ENCODE measurements at places on chromosomes 5 and 9. TPM values are rescaled to one million over a fixed set of nuclear protein-coding genes. Genes with fewer than 3 reads are reported as not detected.

NDUFA8 gene
- 17.3 TPM for total RNA-seq

SOHLH1 gene
- not detected for total RNA-seq

LHX3 gene
- total RNA-seq, result not detected

CDH9 gene
- not detected for total RNA-seq

ADAMTS13 gene
- 13.2 TPM for total RNA-seq

GFRA3 gene
- total RNA-seq, result not detected

MEIKIN gene
- not detected for total RNA-seq

MAMDC2 gene
- 15.7 TPM for total RNA-seq

C9orf40 gene
- 9.5 TPM for total RNA-seq

PITX1 gene
- 0.88 TPM for total RNA-seq

FBN2 gene
- 0.76 TPM for total RNA-seq

SHISAL2B gene
- total RNA-seq, result not detected

FIBCD1 gene
- not detected for total RNA-seq

CCNH gene
- 131 TPM for total RNA-seq

STPG3 gene
- total RNA-seq, result not detected

PDE6A gene
- not detected for total RNA-seq

DNA sequence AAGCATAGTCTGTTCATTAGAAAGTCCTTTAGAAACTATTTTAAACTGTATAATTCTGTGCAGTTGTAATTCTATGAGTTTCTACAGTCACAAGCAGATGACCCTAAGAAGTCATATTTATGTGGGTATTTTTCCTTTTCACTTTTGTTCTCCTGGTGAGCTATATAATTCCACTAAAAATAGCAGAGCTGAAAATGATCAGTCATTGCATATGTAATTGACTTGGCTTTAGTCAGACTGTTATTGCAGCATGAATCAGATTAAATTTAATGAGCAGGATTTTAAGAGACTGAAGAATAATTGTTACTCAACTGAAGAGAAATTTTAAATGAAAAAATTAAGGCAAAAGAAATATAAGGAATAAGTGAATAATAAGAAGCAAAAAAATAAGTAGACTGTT, 108.5 kb downstream of the MTREX start:
- no peak for DNase-seq

- DNase-seq, result no peak
These were observed 200.0 kb upstream of the GDNF start for GRCh38 chr5:38039826-38040225.

GRCh38 chr5:110115503-110115902, 425.8 kb downstream of the MAN2A1 start:
- DNase-seq, result no peak

DNA sequence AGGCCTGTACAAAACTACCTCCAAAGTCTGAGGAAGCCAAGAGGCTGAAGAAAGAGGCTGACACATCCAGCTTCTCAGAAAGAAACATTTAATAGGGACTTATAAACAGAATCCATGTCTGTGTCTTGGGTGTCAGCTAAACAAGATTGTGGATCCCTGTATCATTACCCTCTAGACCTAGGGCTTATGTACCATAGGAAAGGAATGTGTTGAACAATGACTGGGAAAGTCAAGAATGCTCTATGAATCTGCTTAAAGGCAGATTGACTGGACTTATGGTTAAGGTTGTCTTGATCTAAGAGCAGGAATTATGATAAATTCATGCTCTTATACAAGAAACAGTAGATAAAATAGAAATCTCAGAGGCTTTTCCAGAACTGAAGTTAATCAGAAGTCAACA, 335.7 kb upstream of the RPS23 start:
- no peak for DNase-seq

GRCh38 chr5:162487528-162488525, 420.3 kb downstream of the GABRG2 start:
- no peak for DNase-seq

GRCh38 chr9:33472881-33473615, 676 bp downstream of the NOL6 start:
- DNase-seq, result peak; percentile 41

GRCh38 chr9:86741311-86742208, 205.7 kb downstream of the GAS1 start:
- no peak for DNase-seq

DNA sequence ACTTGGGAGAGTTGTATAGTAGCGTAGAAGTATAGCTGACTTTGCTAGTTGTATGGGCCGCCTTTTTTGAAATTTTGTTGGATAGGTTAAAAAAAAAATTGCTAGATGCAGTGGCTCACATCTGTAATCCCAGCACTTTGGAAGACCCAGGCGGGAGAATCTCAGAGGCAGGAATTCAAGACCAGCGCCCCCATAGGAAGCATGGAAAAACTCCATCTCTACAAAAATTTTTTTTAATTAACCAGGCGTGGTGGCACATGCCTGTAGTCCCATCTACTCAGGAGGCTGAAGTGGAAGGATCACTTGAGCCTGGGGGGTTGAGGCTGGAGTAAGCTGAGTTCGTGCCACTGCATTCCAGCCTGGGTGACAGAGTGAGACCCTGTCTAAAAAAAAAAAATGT, 59.2 kb downstream of the SMC5 start:
- no peak for DNase-seq

DNA sequence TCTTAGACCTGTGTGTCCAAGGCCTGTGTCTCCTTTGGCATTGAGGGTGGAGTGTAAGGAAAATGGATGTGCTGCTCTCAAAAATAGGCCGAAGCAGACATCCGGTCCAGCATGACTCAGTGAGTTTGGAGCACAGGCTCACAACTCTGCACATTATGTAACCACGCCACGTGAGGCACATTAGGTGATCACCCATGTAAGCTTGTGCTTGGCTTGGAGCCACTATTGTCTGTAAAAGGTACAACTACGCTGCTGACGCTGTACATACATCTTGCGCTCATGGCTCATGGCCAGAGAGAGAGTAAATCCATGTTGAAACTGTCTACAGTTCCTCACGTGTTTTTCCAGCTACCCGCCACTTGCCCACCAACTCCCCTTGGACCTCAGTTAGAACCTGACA, 177.5 kb downstream of the PDE4D start:
- no peak for DNase-seq

DNA sequence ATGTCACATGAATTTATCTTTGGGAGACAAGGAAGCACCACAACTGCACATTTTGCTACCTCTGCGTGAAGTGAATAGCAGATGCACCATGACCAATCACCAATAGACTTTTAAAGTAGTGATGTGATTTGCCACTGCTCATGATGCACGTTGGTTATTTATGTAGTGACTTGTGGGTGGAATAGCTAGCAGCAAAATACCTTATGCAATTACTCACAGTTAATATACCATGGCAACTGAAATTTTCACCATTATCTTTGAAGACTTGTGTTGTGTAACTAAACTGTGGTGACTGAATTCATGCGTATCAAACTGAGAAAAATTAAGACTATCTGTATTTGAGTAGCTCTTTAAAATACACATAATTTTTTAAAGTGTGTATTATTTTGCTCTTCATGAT, 46.2 kb upstream of the TUSC1 start:
- DNase-seq, result no peak

DNA sequence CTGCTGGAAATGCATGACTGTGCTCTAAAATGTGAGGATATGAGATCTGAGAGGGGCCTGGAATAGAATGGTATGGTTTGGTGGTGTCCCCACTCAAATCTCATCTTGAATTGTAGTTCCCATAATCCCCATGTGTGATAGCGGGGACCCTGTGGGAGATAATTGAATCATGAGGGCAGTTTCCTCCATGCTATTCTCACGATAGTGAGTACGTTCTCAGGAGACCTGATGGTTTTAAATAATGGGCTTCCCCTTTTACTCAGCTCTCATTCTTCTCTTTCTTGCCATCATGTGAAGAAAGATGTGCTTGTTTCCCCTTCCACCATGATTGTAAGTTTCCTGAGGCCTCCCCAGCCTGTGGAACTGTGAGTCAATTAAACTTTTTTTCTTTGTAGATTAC, 133.6 kb upstream of the ADAMTS16 start:
- no peak for DNase-seq

- no peak for DNase-seq
These were observed 637.1 kb upstream of the CCNG1 start for GRCh38 chr5:162800301-162800700.

DNA sequence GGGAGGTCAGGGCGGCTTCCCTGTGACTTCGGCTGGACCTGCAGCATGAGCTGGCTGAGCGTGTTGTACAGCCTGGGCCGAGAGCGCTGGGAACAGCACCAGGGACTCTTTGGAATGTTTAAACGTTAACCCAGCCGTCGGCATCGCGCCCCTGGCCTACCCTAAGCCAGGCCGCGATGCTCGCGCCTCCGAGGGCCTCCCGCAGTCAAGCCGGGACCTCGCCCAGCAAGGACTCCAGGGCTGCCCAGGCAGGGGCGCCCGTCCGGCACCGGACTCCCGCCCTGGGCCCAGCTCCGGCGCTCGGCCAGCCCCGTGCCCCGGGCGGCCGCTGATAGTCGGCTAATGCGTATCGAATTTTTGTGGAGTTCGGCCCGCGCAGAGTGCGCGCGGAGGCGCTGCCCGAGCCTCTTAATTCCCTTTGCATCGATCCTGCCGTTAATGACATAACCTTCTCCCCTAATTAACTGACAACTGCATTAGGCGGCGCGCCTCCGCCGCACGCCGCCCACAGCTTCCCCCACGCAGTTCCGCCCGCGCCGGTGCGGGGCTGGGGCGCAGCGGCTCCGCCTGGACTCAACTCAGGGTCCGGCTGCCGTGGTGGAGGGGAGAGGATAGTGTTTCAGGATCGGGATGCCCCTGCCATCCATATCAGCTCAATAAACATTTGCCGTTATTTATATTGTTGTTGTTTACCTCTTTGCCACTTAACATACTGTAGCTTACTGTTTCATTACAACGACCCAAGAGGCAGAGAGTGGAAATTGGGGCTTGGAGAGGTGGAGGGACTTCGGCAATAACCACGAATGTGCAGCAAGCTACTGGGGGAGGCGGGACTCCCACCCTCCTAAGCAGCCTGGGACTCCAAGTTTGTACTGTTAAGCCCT, 28.8 kb upstream of the CDC23 start:
- no peak for DNase-seq

GRCh38 chr5:127590156-127590722, 58.6 kb upstream of the CTXN3 start:
- no peak for DNase-seq

GRCh38 chr5:160231783-160232342, 2.6 kb downstream of the FABP6 start:
- no peak for DNase-seq

DNA sequence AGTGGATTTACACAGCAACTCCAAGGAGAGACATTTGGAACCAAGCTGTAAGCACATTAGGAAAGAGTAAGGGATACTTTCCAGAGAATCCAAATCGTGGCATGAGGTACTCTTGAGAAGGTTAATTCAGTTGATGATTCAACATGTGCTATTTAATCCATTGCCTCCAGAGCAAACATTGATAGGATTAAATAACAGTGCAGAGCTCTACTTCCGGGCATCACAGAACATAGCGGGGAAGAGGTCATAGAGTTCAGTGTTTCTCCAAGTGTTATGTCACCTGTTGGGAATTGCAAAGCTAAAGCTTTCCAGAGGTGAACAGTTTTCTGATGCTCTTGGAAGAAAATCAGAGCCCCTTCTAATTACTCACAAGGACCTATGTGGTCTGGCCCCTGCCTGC, 127.5 kb downstream of the PPP2R2B start:
- DNase-seq, result no peak

DNA sequence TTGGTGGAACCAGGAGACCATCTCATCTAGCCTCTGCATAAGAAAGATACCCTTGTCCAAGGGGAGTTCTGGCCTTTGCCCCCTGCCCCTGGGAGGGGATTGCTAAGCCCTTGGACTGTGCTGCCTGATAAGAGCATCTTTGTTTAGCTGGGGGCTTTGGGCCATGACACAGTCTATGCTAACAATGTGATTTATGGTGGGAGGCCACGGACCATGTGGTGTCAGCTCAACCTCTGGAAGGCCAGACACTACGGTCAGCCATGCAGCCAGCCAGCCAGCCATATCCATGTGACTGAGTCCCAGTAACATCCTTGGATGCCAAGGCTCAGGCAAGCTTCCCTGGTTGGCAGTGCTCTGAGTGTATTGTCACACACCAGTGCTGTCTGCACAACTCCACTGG, 244.4 kb downstream of the FSTL4 start:
- DNase-seq, result no peak

DNA sequence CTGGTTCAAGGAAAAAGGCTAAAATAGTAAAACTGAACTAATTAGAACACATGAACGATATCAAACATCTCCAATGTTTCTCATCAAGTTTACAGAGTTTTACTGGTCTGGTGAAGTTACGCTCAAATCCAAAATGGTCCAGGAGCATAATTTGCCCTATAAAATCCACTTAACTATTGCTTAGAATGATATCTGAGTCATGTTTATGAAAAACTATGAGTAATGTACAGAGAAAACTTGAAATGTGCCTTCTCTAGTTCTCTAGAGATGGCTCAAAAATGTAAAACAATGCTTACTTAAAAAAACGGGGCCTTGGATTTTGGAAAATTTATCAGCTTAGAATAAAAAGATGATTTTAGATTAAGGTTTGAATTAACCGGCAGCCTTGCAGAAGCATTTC, 108.1 kb downstream of the FBXW11 start:
- no peak for DNase-seq

- no peak for DNase-seq
These were observed 250.4 kb upstream of the TMEM161B start for GRCh38 chr5:88519066-88519465.

- DNase-seq, result no peak
These were observed 57.2 kb downstream of the KCNN2 start for GRCh38 chr5:114419067-114419388.

GRCh38 chr9:126222835-126223431, 103.7 kb upstream of the MVB12B start:
- DNase-seq, result no peak

DNA sequence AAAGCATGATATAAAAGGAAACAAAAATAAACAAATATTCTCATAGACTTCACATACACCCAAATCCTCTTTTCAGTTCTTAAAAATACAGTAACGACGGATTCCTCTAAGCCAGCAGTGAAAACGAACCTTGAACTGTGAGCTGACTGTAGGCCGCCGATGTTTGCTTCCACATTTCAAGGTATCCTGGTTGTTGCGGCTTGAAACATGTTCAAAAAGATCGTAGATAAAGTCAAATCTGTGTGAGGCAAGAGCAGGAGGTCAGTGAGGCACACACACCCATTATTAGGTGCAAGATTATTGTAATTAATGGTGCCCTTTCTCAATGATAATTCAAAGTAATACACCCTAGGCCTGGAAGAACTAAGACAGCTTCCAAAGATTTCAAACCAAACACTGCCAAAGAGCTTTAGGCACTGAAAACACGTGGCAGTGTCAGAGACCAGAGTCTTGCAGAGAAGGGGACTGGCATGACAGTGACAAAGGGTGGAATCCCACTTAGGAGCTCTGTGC, 141.2 kb upstream of the RETREG1 start:
- DNase-seq, result no peak

- peak; percentile 65 for DNase-seq
These were observed 1.1 kb downstream of the CD14 start for GRCh38 chr5:140631831-140632365.

GRCh38 chr5:71537687-71538086, 49.5 kb upstream of the MCCC2 start:
- DNase-seq, result no peak

Data from Peyer's patch (tissue), 4 donors.